ENCODE measurements at places on chromosomes 7 and 10.
A peak's percentile ranks its signal among the peaks of the same experiment; 100 is the strongest.

GRCh38 chr7:115782696-115783490, 247.7 kb downstream of the TFEC start:
- no peak for DNase-seq

GRCh38 chr10:99233689-99234037, 2.0 kb downstream of the HPSE2 start:
- no peak for DNase-seq

- no peak for DNase-seq
These were observed 5.4 kb upstream of the TNS3 start for GRCh38 chr7:47587351-47587750.

DNA sequence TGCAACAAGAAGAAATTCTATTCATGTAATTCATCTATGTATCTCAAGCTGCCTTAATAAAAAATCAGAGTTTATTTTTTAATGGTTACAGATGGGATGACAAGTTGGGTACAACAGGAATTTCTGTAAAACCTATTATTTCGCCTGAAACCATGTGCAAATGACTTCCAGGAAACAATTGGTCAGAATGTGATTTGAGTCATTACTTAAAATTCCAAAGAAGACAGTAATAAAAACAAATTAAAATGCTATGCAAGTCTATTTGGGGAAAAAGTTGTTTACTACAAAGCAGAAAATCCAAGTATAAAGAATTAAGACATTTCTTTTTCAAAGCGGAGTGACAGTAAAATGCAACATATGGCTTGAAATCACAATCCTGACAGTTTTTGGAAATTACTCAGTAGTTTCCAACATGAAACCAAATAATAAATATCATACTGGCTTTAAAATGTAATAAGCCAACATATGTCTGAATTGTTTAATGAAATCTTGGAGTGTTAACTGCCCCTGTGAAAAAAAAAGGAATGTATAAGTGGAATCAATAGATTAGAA, 41.5 kb upstream of the SEMA3C start:
- DNase-seq = no peak

DNA sequence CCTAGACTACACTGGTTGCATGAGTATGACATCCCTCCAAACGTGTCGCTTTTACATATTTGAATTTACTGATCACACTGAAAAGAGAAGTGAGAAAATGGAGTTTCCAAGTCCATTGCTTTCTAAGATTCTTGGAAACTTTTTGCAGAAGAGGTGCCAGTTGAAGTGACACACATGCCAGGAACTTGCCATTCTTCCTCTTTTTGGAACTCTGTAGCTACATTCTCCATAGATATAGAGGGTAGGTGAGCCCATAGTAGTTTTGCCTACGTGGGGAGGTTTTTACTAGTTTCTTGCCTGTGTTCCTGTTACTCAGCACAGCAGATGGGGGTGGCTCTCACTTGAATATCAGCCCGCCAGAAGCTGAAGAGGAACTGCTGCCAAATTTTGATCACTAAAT, 286.6 kb upstream of the NRP1 start:
- no peak for DNase-seq

GRCh38 chr10:7700577-7701125, 2.5 kb upstream of the ITIH2 start:
- peak; percentile 23 for DNase-seq

DNA sequence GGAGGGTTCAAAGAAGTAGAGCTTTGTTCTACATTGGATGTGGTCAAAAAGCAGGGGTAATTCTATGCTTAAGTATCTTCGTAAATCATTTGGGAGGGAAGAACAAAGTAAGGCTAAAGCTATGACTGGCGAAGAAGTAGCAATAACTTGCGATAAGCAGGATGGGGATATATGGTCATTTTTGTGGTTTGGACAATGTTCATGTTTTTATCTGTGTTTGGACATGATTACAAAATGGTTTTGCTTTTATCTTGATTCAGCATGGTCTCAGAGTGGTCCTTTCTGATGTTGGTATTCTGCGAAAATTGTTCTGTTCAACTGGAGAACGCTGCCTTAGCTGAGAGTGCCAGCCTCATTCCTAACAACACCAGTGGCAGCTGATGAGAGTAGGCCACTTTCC, 208.8 kb downstream of the SEMA3A start:
- DNase-seq = no peak

- DNase-seq = no peak
These were observed 37.9 kb downstream of the PAXIP1 start for GRCh38 chr7:154965014-154965413.

GRCh38 chr7:48587475-48587874, 336.9 kb upstream of the CDC14C start:
- no peak for DNase-seq

- DNase-seq = no peak
These were observed 69.9 kb downstream of the PTPRE start for GRCh38 chr10:127976701-127977356.

GRCh38 chr10:133160826-133161471, 930 bp downstream of the KNDC1 start:
- no peak for DNase-seq

DNA sequence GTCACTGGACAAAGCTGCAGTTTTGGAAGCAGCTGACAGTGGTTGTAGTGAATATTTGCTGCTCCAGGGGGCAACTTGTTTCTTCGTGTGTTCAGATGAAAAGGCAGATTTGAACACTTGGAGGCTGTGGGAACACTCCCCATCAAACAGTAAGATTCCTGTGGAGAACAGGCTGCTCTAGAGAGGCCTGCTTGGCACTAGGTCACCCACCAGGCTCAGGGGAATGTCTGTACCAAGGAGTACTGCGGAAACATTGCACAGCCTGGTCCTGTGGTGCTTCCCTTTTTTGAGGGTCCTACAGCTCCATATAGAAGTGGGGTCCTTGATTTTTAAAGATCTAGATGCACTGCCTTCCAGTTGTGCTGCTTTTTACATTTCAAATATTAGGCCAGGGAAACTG, 97.5 kb downstream of the CXCL12 start:
- no peak for DNase-seq

GRCh38 chr7:103765901-103766300, 223.6 kb downstream of the RELN start:
- DNase-seq = no peak

DNA sequence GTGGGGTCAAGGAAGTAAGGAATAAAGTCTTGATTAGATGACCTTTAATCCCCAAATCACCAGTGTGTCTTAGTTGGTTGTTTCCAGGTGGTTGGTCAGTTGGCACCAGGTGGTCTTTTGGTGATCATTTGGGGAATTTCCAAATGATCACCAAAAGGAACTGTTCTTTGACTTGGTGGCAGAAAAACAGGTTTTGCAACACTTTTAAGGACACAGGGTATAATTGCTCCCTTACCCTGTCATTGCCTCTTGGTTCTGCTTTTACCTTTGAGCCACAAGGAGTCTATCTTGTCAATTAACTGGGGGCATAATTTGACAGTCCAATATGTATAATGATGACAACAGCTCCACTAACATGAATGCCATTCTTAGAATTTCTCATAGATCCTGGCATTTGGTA, 104.2 kb downstream of the ADK start:
- no peak for DNase-seq

DNA sequence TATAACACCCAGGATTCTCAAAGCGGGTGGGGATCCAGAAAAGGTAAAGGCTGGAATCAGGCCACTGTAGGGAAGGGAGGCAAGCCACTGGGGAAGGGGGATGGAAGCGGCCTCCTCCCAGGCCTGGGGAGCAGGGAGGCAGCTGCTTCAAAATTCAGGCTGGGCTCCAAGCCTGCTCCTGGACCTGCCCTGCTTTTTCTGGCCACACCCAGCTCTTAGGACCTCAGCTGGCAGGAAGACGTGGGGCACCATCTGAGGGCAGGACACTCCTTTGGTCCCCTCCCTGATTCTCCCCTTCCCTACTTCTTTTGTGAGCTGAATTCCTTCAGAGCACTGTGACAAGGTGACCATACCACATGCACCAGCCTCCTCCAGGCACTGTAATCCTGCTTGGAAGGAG, 4.6 kb upstream of the LBX1 start:
- DNase-seq = no peak

DNA sequence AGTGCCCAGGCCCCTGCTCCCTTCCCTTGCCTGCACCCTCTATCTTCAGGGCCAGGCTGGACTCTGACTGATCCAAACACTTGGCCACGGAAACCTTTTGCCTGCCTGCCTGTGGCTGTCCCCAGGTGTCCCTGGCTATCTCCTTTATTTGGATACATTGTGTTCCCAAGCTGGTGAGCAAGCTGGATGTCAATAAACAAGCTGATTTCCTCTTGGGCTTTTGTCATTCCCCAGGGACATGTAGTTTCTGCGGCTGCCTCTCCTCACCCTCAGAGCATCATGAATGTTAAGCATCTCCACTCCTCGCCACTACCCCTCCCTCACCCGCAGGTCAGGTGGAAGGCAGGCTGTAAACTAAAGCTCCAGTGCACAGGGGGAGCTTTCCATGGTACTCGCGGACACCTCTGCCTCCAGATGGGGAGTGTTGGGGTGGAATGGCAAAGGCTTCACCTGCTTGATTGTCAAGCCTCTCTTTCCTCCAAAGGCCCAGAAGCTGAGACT, 6.9 kb downstream of the GHRHR start:
- DNase-seq = no peak

DNA sequence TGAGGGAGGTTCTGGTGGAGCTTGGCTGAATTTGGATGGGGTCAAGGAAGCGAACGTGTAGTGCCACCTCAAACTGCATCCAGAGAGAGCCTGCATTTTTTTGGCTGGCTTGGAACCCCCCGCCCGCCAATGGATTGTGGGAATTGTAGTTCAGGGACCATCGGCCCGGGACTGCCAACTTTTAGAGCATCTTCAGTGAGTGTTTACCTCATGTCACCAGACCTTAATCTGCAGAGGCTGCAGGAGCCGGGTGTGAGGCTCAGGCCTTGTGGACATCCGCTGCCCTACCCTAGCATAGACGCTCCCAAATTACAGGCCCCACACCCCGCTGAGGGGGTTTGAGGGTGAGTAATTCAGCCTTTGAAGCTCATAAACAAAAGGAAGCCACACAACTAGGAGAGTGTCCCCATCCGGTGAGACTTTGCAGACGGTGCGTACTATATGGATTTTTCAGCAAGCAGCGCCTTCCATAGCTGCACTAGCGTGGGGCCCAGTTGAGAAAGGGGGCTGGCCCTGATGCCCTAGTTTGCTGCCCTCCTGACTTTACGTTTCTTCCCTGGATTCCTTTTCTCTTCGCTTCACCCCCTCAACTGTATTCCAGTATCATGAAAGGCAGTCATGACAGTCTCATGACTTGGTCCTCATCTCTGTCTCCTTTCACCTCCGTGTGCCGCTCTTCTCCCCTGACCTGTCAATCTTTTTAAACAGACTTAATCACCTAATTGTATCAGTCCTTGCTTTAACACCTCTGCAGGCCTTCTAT, 717 bp downstream of the CNPY4 start:
- DNase-seq = no peak

DNA sequence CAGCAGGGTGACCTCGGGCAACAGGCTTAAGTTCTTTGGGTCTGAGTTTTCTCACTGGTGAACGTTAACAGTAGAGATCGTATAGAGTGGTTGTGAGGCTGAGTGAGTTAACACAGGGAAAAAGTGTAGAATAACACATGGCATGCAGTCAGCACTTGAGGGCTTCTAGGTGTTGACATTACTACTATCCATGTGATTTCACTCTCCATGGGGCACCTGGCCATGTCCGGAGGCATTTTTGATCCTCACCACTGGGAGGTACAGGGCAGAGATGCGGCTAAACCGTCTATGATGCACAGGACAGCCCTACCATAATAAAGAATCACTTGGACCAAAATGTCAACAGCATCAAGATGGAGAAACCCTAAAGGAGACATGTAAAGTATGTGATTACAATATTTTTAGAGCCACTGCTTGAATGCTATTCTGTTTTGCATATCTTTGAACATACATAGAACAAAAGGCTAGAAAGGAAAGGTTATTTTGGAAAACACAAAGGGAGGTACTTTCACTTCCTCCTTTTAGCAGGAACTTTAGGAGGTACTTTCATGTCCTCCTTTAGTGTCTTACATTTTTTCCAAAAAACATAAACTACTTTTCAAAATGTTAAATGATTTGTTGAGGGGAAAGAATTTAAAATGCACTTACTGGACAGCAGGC, 44.3 kb downstream of the NOD1 start:
- DNase-seq = no peak

DNA sequence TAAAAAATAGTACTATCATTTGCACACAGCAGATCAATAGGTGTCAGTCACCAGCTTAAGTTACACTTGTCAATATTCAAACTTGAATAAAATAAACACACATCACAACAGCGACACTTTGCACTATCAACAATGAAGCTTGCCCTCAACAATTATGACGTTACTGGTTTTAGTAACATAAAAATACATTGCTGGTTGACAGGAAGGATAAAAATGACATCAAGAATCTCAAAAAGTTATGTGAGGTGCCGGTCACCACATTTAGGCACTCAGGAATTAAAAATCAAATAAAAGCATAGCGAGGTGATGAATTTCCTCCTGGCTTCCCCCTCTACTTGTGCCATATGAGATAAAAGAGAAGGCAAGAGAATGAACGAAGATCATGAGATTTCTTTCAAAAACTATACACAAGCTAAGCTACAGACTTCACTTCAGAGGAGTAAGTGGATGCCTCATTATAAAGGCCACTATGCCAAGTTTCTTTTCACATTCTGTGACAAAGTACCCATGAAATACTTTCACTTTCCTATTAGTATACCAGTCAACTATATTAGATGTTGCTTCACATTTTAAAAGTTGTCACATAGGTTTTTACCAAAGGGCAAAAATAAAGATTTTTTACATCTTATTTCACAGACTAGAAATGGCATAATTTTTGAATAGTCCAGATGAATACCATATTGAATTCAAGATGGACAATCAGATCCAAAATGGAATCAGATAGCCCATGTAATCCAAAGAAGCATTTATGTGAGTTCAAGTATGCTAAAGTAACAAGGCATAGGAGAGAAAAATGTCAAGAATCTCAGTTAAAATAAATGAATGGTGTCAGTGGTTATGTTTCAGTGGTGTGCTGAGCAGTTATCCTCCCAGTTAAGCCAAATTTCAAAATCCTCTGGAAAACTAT, 3.6 kb downstream of the CCDC71L start:
- DNase-seq = no peak

DNA sequence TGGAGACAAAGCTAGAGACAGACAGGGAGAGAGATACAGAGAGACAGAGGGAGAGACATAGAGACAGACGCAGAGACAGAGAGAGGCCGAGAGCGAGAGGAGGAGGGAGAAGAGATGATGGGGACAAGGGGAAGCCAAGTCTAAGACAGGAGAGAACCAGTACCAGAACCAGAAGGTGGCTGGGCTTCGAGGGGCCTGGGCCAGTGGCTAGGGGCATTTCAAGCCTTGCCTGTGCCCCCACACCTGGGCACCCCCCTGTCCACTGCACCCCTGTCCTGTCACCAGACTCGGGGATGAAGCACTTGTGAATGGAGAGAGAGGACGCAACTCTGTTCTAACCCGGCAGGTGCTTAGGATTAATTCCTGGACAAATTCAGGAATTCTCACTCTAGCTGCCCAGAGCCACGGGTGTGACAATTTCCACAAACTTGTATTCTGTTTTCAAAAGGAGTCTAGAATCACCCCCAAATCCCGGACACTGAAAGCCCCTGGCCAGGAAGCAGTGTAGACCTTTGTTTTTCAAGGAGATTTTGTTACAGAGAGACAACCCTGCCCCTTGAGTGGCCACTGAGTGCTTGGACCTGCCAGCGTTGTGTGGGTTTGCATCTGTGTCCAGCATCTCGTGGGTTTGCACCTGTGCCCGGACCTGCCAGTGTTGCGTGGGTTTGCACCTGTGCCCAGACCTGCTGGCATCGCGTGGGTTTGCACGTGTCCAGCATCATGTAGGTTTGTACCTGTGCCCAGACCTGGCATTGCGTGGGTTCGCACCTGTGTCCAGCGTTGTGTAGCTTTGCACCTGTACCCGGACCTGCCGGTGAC, 157.3 kb downstream of the WDR37 start:
- no peak for DNase-seq

- DNase-seq = no peak
These were observed at the start of gene FERD3L for GRCh38 chr7:19144661-19145433. FERD3L (minus strand) TSS chr7:19145421; CDS start chr7:19145362, 59 bp downstream.
